ENCODE measurements at places on chromosomes 6 and 20. TPM values are rescaled to one million over a fixed set of nuclear protein-coding genes. Genes with fewer than 3 reads are reported as not detected.

DNA sequence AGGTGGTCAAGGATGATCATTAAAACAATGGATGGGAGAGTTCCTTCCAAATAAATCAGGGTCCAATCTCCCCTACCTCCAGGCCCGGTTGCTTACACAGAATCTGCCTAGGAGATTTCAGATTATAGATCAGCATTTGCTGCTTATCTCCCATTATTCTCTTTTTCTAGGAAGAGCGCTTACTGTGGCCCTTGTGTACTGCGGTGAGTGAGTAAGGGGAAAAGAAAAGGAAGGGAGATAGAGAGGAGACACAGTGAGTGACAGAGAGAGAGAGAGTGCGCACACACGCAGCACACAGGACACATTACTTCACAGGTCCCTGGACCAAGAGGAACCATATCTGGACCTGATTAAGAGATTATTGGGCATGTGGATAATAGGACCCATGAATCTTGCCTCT is 6.2 kb downstream of the LATS1 start:
- no peak for DNase-seq
- H3K36me3 ChIP-seq: no peaks in the 10 kb centered on the region
- H3K4me1 ChIP-seq: peaks cover 14% of the 10 kb centered on the region
- H3K27me3 ChIP-seq: no peaks in the 10 kb centered on the region
- no peak overlapping the region for H3K4me3 ChIP-seq
- H3K27ac ChIP-seq: no peak overlapping the region

- no peaks in the 10 kb centered on the region for H3K36me3 ChIP-seq
- H3K4me3 ChIP-seq: no peak overlapping the region
- DNase-seq: no peak
- H3K27me3 ChIP-seq: no peaks in the 10 kb centered on the region
These were observed 79.4 kb downstream of the FOXC1 start for GRCh38 chr6:1689141-1689540.

GRCh38 chr6:161133963-161134362 is 139.9 kb downstream of the AGPAT4 start:
- H3K36me3 ChIP-seq: peaks cover 9% of the 10 kb centered on the region
- no peak for DNase-seq
- H3K27ac ChIP-seq: no peak overlapping the region
- H3K27me3 ChIP-seq: no peaks in the 10 kb centered on the region

DNA sequence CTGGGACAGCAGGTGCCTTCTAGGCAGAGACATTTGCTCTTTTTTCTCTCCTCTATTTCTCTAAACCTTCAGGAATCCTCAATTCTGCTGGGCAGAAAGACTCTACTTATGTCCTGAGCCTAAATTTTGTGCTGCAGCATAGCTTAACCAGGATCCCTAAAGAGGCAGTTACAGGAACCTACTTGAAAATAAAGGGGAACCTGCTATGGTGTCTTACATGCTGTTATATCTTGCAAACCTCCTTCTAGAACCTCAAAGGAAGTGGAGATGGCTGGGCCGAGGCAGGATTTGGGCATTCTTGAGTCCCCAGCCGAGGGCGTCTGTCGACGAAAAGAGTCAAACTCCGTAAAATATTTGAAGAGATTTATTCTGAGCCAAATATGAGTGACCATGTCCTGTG is 17.1 kb upstream of the GMNN start:
- no peak for DNase-seq
- H3K27ac ChIP-seq: no peak overlapping the region
- H3K4me1 ChIP-seq: no peaks in the 10 kb centered on the region
- H3K4me3 ChIP-seq: no peak overlapping the region
- no peaks in the 10 kb centered on the region for H3K36me3 ChIP-seq
- no peaks in the 10 kb centered on the region for H3K27me3 ChIP-seq

GRCh38 chr6:83474309-83474708 is 38.0 kb upstream of the PRSS35 start:
- no peaks in the 10 kb centered on the region for H3K36me3 ChIP-seq
- H3K27ac ChIP-seq: no peak overlapping the region
- H3K27me3 ChIP-seq: no peaks in the 10 kb centered on the region

- no peak for DNase-seq
- no peaks in the 10 kb centered on the region for H3K36me3 ChIP-seq
- no peaks in the 10 kb centered on the region for H3K27me3 ChIP-seq
- peaks cover 3% of the 10 kb centered on the region for H3K4me1 ChIP-seq
These were observed 55.6 kb downstream of the FILIP1 start for GRCh38 chr6:75438013-75438431.

DNA sequence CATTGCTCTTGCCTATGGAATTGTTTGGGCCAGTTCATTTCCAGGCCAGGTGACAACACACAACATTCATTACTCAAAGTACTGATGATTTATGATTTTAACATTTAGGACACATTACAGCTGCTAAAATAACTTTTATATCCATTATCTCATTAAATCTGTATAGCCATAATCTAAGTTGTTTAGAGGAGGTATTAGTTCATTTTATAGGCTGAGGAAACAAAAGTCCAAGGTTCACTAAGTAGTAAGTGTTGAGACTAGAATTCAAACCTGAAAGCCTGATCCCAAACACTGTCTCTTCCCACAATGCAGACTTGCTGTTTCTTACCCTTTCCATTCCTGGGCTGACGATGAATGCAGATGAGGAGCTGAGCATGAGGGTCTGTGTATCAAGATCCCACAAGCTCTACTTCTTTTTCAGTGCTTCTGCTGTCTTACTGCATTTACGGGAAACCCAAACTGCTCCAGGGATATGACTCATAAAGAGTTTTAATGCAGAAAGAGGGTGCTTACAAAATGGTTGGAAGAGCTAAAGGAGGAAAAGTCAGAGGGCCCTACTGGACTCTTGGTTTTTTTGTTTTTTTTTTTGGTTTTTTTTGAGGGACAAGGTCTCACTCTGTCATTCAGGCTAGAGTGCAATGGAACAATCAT is 17.9 kb downstream of the TENT5A start:
- no peaks in the 10 kb centered on the region for H3K36me3 ChIP-seq
- no peaks in the 10 kb centered on the region for H3K4me1 ChIP-seq
- H3K27me3 ChIP-seq: no peaks in the 10 kb centered on the region
- no peak for DNase-seq
- H3K27ac ChIP-seq: no peak overlapping the region
- H3K4me3 ChIP-seq: no peak overlapping the region

GRCh38 chr20:32621891-32622584 is 36.9 kb upstream of the NOL4L start:
- no peaks in the 10 kb centered on the region for H3K4me1 ChIP-seq
- no peak overlapping the region for H3K27ac ChIP-seq
- H3K36me3 ChIP-seq: no peaks in the 10 kb centered on the region
- DNase-seq: no peak
- no peaks in the 10 kb centered on the region for H3K27me3 ChIP-seq
- H3K4me3 ChIP-seq: no peak overlapping the region

GRCh38 chr6:67265996-67266921 is 1368.8 kb upstream of the ADGRB3 start:
- no peak overlapping the region for H3K27ac ChIP-seq
- no peaks in the 10 kb centered on the region for H3K27me3 ChIP-seq
- H3K4me3 ChIP-seq: no peak overlapping the region

- DNase-seq: no peak
- H3K27ac ChIP-seq: no peak overlapping the region
- no peak overlapping the region for H3K4me3 ChIP-seq
- H3K4me1 ChIP-seq: no peaks in the 10 kb centered on the region
- no peaks in the 10 kb centered on the region for H3K27me3 ChIP-seq
These were observed 223.1 kb upstream of the SLC35B3 start for GRCh38 chr6:8658416-8658815.

GRCh38 chr6:109783250-109783986 is 92.3 kb downstream of the FIG4 start:
- no peak overlapping the region for H3K4me3 ChIP-seq
- H3K27ac ChIP-seq: no peak overlapping the region
- H3K36me3 ChIP-seq: no peaks in the 10 kb centered on the region
- no peaks in the 10 kb centered on the region for H3K27me3 ChIP-seq
- DNase-seq: no peak

GRCh38 chr6:73514746-73515110 is 6.1 kb downstream of the EEF1A1 start:
- H3K4me3 ChIP-seq: no peak overlapping the region
- H3K4me1 ChIP-seq: peaks cover 16% of the 10 kb centered on the region
- H3K27me3 ChIP-seq: no peaks in the 10 kb centered on the region

DNA sequence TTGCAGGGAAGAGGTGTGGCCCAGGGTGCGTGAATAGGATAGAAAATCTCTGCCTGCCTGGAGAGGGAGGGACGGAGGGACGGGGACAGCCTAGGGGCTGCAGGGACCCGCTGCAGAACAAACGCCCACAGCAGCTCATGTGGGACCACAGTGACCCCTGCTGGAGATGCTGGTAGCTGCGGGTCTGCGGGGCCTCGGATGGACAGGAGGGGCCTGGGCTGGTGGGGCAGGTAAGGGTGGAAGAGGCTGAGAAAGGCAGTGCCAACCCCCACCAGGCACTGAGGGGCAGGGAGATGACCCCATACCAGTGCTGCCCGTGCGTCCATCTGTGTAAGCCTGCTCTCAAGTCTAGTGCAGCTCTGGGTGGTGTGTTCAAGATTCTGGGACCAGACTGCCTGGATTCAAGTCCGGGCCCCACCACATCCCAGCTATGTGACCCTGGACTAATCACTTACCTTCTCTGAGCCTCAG is 39.4 kb downstream of the KIAA1755 start:
- no peaks in the 10 kb centered on the region for H3K36me3 ChIP-seq
- DNase-seq: peak; percentile 86
- no peak overlapping the region for H3K27ac ChIP-seq
- H3K4me3 ChIP-seq: no peak overlapping the region

LGSN gene
- polyA plus RNA-seq: 0.26 TPM

SLC26A8 gene
- not detected for polyA plus RNA-seq

TNXB gene
- 13.3 TPM for polyA plus RNA-seq

GRM4 gene
- not detected for polyA plus RNA-seq

EYA2 gene
- 7.9 TPM for polyA plus RNA-seq

DUSP15 gene
- polyA plus RNA-seq: 143 TPM

BEND6 gene
- 0.86 TPM for polyA plus RNA-seq

ZNF311 gene
- polyA plus RNA-seq: 0.77 TPM

SLC12A5 gene
- polyA plus RNA-seq: 2.5 TPM

ANKRD66 gene
- not detected for polyA plus RNA-seq
